ENCODE measurements at places on chromosomes 1 and 21.

GRCh38 chr1:186681801-186682200 lies 1.6 kb upstream of the PTGS2 start:
- no peak for DNase-seq

DNA sequence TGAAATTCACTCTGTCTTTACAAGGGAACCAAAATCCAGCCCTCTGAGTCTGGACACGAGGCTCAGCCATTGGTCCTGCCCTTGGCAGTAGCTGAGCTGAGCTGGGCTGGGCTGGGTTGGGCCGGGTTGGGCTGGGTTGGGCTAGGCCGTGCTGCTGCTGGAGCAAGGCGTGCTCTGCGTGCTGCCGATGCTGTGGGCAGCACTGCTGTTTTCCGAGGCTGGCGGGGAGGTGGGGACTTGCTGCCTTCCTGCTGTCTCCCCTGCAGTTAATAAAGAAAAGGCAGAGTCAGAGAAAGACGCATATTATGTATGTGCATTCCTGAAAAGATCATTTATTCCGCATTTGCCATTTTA lies 182.9 kb downstream of the CDC7 start:
- no peak for DNase-seq

DNA sequence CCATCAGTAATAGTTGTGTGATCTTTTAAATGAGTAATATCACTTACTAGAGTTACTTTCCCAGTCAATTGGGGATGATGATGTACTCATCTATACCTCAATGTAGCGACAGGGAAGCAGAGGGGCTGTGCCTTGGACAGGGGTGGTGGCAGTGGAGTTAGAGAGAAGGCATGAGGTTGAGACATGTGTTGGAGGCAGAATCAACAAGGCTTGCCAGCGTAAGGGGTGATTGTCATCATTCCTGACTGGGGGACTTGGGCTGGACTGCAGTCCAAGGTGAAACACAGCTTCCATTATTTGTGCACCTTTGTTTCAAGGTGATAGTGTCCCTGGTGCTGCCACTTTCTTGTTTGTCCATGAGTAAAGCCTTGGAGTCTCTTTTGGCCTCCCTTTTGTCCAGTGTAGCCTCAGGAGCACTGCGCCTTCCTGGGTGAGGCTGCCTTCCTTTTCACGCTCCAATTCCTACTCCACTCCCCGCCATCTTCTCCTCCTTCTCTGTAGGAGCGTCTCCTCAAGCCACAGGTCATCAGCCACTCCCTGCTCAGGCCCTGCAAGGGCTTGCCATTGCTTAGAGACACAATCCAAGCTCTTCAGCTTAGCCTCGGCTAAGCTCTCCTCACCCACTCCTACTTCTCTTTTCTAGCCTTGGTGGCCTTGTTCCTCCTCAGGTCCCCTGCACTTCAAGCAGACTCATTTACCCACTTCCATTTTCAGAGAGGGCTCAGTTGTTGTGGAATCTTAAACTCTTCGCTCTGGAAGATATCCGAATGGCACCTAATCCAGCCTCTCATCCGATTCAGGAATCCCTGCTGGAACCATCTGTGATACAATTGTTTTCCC lies 77.6 kb upstream of the CD34 start:
- no peak for DNase-seq

DNA sequence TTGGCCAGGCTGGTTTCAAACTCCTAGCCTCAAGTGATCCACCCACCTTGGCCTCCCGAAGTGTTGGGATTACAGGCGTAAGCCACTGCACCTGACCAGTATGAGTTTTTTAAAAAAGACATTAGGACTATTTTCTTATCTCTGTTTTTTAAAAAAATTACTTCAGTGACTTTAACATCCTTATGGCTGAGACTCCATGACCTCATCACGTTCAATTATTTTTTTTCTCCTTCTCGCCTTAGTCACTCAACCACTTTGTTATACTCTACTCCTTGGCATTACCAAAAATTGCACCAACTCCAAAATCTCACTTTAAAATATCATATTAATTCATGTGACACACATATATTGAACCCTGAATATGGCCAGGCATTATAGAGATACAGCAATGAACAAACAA lies 35.5 kb downstream of the EIF2B3 start:
- no peak for DNase-seq

DNA sequence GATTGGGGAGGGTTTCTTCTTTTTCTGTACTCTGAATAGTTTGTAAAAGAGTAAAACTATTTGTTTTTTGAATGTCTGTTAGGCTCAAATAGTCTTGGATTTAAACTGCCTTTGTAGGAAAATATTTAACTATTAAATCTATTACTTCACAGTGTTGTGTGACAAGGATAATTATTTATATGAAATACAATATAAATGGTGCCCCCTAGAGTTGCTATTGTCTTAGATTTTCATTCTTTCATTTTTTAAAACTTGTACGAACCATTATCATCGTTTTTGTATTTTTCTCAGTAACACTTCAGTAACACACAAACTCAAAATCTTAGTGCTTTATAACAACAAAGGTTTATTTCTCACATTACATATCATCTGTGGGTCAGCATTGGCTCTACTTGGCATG lies 37.4 kb downstream of the C1orf185 start:
- no peak for DNase-seq

Measured in CD4-positive, alpha-beta T cell treated with Interleukin-4 for 1 hour (primary cell).